ENCODE measurements at places on chromosomes 5 and 9.

- DNase-seq, result no peak
These were observed 62.7 kb upstream of the RASEF start for GRCh38 chr9:83125671-83126070.

DNA sequence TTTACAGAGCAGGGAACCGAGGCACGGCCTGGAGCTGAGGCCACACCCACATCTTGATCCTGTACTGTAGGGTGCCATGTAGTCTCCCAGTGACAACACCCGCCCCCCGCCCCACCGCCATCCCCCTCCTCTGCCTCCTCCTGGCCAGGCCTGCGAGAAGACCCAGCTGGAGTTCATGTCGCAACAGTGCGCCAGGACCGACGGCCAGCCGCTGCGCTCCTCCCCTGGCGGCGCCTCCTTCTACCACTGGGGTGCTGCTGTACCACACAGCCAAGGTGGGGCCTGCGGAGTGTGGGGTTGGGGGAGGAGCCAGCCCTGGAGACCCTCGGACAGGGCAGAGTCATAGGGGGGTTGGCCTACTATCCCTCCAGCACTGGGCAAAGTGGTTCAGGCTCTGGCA is 14.5 kb downstream of the ADAMTS13 start:
- no peak for DNase-seq

GRCh38 chr9:116467740-116468351 is 219.3 kb upstream of the TRIM32 start:
- no peak for DNase-seq

- no peak for DNase-seq
These were observed 18.4 kb downstream of the BASP1 start for GRCh38 chr5:17235731-17236330.

DNA sequence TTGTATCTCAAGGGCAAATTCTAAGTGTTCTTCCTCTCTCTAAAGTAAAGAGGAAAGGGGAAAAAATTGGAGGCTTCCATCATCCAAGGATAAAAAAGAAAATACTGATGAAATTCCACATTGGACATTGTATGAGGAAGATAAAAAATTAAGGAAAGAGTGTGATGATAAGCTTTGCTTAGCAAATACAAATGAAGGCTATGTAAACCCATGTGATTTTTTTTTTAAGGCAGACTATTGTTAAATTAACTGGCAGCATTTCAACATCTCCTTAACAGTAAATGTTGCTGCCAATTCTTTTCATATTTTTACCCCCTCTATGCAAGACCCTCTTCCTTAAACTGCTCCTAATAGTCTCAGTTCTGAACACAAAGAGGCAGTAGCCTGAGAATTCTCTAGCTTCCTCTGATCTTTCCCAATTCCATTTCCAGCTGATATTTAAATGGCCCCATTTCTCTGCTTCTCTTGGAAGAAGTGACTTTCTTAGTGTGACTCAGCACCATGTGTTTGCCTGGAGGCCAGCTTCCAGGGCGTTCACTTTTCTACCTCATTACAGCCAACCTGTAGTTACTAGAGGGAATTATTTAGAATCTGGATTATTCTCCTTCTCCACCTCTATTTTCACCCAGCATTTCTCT is 159.7 kb downstream of the TLE1 start:
- no peak for DNase-seq

GRCh38 chr5:93571114-93571949 is 9.7 kb downstream of the NR2F1-AS1 start:
- no peak for DNase-seq

DNA sequence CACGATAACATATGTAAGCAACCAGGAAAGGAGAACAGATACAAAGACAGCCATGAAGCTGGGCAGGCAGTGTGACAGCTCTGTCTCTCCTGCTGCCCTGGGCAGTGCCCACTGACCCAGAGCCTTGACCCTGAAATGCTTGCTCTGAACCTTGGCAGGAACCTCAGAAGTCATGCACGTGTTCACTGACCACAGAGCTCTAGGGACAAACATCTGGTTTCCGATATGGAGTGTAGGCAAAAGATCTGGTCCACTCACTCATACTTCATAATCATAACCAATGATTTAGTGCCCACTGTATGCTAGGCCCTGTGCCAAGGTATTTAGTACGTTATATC is 102.6 kb downstream of the FSTL4 start:
- no peak for DNase-seq

DNA sequence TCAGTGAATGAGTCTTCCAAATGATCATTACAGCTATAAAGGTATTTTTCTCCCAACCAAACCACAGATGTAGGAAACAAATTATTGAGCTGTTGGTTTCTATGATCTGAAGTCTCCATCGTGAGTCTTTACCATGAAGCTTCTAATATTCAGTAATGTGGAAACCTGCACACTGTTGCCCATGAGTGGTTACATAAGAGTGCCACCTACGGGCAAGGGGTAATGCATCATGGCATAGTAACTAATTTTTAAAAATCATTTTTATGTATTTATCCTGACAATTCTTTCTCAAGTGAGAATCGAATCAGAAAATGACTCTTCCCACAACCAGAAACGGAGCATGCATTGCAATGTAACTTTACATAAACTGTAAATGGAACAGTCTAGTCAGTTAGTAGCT is 282.5 kb upstream of the SMARCA2 start:
- no peak for DNase-seq

DNA sequence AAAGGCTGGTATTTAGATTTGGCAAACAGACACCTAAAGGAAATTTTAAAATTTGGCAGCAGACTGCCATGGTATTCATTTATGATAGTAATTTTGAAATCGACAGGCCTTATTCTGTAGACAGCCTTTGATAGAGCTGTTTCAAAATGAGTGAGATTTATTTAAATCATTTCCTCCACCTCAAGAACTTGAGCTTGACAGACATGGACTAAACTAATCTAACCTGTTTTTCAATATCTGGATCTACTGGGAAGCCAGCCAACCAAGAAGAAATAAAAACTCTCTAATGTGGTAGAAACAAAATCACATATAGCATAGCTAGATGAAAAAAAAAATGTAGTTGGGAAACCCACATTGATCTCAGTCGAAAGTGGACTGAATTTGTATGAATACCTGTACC is 56.9 kb upstream of the RASA1 start:
- DNase-seq, result no peak

- no peak for DNase-seq
These were observed 95.2 kb upstream of the PHF24 start for GRCh38 chr9:34862836-34863235.

GRCh38 chr5:61805101-61805500 is 473.0 kb downstream of the ZSWIM6 start:
- DNase-seq, result no peak

- DNase-seq, result no peak
These were observed 103.2 kb downstream of the PTTG1 start for GRCh38 chr5:160524827-160525226.

DNA sequence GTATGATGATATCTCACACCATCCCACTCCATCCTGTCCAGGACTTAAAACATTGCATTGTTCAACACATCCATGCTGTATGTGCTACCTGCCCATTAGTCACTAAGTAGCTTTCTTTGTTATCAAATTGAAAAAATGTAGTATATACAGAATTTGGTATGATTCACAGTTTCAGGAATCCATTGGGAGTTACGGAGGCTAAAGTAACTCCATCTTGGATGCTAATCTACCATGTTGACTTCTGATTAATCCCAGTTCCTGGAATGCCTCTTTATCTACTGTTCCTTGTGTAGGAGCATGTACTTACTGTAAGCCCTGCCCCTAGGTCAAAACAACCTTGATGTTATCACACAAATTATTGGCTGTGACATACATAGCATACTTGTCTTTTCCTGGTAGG is 38.9 kb upstream of the FOXB2 start:
- no peak for DNase-seq

GRCh38 chr5:52708463-52708862 is 79.3 kb upstream of the ITGA1 start:
- no peak for DNase-seq

DNA sequence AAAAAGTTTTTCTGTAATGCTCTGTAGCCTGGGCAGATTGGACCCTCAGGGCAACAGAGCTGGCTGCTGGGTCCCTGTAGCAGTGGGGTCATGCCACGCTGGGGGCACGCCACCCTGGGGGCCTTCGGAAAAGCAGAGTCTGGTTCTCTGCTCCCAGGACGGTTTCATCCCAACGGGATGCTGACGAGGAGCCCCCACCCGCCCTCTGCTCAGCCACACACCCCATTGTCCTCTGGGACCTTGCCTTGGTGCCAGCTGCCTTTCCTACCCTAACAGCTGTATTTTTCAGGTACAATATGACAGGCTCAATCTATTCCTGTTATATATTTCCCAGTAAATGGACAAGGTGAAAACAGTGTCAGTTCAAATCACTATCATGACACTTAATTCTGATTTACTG is 29.0 kb upstream of the MVB12B start:
- no peak for DNase-seq

- no peak for DNase-seq
These were observed 23.9 kb upstream of the CTSL start for GRCh38 chr9:87701931-87702421.

GRCh38 chr5:76548525-76549229 is 74.5 kb downstream of the F2RL2 start:
- no peak for DNase-seq

- no peak for DNase-seq
These were observed 197.4 kb upstream of the IL12B start for GRCh38 chr5:159527546-159528254.

DNA sequence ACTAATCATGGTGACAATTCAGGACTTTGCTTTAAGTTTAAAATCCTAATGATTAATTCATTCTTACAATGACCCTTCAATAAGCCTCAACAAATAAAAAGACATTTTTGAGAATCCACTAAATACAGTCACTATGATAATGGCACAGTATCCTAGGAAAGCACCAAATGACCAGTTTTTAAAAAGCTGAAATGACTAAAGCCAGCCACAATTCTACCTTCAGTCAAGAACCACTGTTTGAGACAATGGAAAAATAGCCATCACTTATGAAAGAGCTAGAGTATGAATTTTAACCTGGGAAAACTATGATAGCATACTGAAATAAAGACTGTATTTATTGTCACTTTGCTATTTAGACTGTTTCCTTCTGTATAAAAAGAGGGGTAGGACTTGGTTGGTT is 14.0 kb downstream of the FBXW2 start:
- no peak for DNase-seq

DNA sequence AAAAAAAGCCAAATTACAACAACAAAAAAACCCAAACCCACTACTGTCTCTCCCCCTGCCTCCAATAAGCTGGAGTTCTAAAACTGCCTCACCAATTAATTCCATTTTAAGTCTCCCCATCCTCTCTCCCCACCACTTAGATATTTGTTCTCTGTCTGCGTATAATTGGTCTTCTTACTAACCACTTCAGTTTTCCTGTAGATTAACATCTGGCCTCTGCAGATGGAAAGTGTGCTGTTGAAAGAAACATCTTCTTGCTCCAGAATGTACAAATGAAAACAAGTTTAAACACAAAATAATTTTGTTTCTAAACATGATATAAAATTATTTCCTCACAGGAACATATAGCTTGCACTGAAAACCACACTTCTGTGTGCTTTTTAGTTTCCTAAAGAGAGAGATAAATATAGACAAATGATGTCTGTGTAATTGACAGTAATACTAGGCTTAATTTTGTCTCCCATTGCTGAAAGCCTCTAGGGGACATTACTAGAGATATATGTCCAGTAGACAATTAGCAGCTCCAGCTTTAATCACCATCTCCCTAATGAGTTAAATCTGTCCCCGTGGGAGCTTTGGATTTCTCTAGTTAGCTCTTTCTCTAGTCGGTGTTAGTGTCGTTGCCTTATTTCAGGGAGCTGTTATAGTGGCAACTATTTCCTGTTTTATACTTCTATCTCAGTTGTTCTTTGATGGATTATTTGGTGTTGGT is 164.0 kb downstream of the ARHGAP26 start:
- no peak for DNase-seq

DNA sequence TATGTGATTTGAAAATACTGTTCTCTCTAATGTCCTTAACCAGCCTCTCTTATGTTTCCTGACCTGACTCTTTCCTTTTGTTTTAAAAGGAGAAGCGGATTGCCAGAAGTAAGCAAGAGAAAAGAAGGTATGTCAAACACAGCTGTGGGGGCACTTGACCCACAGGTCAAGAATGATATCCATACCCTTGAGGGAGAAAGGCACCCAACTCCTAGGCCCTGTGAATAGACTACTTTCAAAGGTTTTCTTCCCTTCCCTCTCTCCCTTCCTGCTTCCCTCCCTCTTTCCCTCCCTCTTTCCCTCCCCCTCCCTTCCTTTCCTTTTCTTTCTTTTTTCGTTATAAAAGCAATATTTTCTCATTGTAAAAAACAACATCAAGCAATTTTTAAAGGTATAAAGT is 306.8 kb downstream of the TRPM3 start:
- DNase-seq, result no peak

GRCh38 chr5:143805861-143806260 is 6.1 kb upstream of the HMHB1 start:
- no peak for DNase-seq

DNA sequence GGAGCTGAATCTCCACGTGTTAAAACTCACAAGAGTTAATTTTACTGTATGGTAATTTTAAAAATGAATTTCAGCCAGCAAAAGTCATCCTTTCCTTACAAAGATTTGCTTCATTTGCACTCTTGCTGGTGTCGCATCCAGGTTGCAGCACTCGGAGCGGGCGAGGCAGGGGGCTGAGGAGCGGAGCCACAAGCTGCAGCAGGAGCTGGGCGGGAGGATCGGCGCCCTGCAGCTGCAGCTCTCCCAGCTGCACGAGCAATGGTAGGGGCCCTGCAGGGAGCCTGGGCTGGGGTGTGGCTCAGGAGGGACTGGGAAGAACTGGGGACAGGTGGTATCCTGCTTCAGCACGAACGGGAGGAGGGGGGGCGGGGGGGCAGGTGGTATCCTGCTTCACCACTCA is 27.1 kb downstream of the HNRNPH1 start:
- DNase-seq, result no peak

DNA sequence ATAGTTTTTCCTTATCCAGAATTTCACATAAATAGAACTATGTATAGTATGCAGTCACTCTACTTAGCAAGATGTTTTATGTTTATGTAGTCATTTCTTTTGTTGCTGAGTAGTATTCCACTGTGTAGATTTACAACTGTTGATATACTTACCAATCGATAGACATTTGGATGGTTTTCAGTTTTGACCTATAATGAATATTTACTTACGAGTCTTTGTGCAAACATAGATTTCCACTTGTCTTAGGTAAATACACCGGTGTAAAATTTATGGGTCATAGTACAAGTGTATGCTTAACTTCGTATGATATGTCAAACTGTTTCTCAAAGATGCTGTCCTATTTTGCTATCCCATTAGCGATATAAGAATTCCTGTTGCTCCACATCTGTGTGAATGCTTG is 19.7 kb upstream of the OR2K2 start:
- DNase-seq, result no peak

DNA sequence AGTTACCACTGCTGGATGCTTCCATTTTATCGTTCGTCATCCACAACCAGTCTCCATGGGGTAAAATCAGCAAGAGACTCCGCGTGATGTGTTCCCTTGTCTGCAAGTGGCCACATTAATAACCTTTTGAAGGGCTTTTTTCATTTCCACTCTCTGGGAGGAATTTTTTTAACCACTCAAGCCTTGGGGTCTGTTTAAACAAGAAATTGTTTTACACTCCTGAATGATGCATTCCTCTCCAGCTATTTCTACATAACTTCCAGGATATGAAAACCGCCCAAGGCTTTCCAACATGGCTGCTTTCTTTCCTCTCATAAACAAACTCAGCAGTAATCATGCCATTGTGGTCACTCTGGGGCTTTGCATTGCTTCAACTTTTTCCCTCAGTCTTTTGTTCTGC is 217.2 kb upstream of the DAPK1 start:
- DNase-seq, result no peak

GRCh38 chr5:111853748-111854147 is 96.8 kb upstream of the NREP start:
- DNase-seq, result no peak
